ENCODE measurements at places on chromosomes 13 and 19.

DNA sequence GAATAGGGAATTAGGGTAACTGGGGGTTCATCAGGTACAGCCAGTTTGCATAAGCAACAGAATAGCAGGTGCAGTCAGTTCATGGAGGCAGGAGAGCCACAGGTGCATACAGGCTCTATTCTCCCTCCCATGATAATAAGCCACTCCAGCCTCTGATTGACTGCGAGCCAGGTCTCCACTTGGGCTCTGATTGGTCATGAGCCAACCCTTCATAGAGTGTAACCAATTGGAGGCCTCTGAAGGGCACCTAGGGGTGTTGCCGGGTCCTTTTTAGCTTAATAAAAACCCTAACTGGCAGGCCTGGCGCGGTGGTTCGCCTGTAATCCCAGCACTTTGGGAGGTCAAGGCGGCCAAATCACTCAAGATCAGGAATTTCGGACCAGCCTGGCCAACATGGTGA is 8.7 kb upstream of the CKM start:
- no peak for DNase-seq

DNA sequence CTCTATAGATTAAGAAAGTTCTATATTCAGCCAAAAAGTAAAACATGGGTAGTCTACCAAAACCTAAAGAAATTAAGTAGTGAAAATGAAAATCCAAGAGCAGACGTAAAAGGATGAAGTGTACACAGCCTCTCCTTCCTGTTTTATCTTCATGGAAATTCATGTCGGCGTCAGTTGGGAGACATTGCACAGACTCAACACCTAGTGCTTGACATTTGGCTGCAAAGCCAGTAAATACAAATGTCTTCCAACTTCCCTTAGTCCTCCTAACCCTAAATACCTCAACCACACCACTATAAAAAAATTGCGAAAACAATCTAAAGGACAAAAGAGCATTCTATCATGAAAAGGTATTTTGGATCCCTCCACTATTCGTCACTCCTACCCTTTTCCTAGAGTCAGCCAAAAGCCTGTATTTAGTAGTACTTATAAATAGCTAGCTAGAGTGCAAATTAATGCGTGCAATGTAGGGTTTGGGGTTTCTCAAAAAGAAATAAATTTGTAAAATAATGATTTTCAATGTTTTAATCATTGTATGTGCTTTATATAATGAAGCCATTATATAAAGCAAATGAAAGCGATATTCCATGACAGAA is 56.4 kb upstream of the TRPC4 start:
- DNase-seq, result no peak

- DNase-seq, result peak; percentile 13
Measured at GRCh38 chr19:19202707-19203011, 555 bp downstream of the NR2C2AP start.

- peak; percentile 94 for DNase-seq
Measured at GRCh38 chr19:11482384-11483050, 1.7 kb upstream of the ELAVL3 start.

Measured in activated CD4-positive, alpha-beta T cell treated with anti-CD3 and anti-CD28 coated beads, Interleukin-2, Interleukin-6, amounts not matched to agents 100 ng/mL and 50 ng/mL, durations not matched to agents 16 hours and 8 hours (primary cell).